Fibroblast of pulmonary artery (primary cell): ENCODE measurements at places on chromosomes 11 and 22.

GRCh38 chr11:10686311-10686710 is 7.2 kb downstream of the IRAG1 start:
- DNase-seq, result no peak

DNA sequence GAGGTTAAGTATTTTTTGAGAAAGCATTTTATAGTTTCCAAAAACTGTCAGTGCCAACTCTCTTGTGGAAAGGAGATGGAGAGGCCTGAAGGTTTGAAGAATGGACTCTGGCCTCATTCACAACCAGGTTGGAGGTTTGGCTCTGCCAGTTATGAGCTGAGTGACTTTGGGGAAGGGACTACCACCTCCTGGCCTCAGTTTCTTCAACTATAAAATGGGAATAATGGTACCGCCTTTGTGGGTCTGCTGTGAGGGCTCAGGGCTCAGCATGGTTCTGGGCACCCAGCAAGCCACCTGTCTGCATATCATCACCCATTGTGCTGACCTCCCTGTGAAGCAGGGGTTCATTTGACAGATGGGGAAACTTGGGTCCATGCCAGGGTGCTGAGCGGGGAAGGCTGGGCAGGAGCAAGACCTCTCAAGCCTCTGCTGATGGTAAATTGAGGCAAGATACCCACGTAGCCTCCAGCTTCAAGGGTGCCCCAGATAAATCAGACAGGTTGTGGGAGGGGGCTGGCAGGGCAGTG is 3.5 kb upstream of the LIF start:
- DNase-seq, result no peak

GRCh38 chr11:64558869-64559268 is 32.2 kb upstream of the SLC22A12 start:
- DNase-seq, result no peak

DNA sequence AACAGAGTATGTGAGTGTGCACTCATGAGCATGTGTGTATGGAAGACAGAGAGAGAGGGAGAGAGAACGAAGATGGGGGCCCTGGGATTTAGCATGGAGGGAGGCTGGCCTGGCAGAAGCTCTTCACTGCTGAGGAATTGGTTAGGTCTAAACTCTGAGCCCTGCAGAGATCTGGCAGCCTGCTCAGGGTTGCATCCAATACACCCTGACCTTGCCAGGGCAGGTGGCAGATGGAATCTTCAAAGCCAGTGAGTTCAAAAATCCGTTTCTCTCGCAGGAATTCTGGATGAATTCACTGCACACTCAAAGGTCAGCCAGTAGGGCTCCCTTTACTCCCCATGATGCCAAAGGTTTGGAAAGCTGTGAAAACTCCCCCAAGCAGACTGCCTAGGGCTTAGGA is 61.4 kb upstream of the OLFML1 start:
- no peak for DNase-seq

GRCh38 chr11:32916994-32917393 is 24.4 kb downstream of the QSER1 start:
- no peak for DNase-seq

DNA sequence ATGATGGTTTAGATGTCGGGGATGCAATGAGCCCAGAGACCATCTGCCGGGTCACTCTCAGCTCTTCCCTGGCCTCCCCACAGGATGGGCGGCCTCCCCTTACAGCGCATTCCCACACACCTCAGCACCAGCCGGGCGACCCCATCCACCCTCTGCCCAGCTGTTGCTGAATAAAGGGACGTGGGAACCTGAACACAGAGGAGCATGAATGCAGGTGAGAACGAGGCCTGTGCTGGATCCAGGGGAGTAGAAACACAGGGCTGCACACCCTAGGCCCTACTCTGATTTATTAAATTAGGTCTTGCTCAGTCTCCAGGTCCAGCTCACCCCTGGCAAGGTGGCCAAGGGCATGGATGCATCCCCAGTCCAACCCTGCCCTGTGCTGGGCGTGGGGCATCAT is 180.5 kb downstream of the CTTN start:
- DNase-seq, result no peak

DNA sequence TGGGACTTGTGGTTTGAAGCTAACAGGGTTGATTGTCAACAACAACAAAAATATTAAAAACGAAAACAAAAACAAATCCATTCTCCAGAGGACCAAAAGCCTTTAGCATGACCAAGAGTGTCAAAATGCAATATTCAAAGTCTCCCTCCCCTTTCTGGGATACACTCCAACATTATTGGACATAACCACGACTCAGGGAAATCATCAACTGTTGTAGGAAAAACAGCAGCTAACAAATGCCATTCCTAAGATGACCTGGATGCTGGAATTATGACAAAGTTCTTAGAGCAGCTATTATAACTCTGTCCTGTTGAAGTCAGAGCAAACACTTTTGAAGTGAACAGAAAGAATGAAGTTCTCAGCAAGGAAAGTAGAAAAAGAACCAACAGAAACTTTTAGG is 143.0 kb downstream of the TMEM135 start:
- peak; percentile 68 for DNase-seq

DNA sequence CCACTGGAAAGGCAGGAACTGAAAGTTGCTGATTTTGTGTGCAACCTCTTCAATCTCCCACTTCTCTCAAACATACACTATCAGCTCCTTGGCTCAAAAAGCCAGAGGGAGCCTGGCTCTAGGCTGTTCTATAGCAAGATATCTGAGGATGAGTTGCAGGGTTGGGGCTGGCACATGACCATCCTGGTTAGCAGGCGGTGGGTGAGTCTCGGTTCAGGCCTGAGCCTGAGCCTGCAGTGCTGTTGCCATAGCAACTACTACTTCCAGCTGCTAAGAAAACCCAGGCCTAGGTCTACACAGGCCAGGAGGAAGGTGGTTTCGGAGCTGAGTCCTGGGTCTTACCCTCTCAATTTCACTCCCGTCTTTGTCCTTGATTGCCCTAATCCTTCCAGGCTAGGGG is 39.0 kb downstream of the CWC15 start:
- DNase-seq, result peak; percentile 39

DNA sequence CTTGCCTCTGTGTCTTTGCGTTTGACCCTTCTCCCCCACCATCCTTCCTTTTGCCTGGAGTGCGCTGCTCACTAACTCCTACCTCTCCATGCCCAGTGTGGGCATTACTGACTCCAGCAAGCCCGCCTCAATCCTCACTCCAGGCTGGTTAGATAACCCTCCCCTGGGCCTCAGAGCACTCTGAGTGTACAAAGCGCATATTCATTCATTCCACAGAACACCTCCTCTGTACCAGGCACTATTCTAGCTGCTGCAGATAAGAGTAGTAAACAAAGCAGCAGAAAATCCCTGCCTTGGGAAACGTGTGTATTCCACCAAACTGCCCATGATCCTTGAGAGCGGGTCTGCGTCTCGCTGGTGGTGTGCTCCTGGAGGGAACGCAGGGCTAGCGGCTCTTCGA is 3.2 kb downstream of the SLC22A8 start:
- DNase-seq, result no peak
